ENCODE measurements at places on chromosomes 2 and 18. TPM values are rescaled to one million over a fixed set of nuclear protein-coding genes. Genes with fewer than 3 reads are reported as not detected.

Gene LRP2
- total RNA-seq, result not detected

Gene DLX1
- total RNA-seq, result 26.2 TPM

Gene TDRD15
- total RNA-seq, result not detected

Gene HOXD1
- 1.3 TPM for total RNA-seq

Gene EMILIN1
- 2.3 TPM for total RNA-seq

Gene ZNF804A
- not detected for total RNA-seq

Gene ALS2
- total RNA-seq, result 95.2 TPM

Gene KCNS3
- not detected for total RNA-seq

Gene CENPA
- 42.0 TPM for total RNA-seq

Gene RAX
- not detected for total RNA-seq

Gene MYCN
- total RNA-seq, result not detected

Gene RNU2-63P
- total RNA-seq, result not detected

Gene IL1F10
- not detected for total RNA-seq

Gene CABLES1
- 11.8 TPM for total RNA-seq

Gene DIPK1C
- not detected for total RNA-seq

Gene FSHR
- not detected for total RNA-seq

Gene CHRND
- not detected for total RNA-seq

Gene GALNT14
- not detected for total RNA-seq

Gene STAT1
- total RNA-seq, result 37.8 TPM

All from G401 (cell line).